T-helper 2 cell (primary cell): ENCODE measurements at places on chromosomes 12 and 14.

DNA sequence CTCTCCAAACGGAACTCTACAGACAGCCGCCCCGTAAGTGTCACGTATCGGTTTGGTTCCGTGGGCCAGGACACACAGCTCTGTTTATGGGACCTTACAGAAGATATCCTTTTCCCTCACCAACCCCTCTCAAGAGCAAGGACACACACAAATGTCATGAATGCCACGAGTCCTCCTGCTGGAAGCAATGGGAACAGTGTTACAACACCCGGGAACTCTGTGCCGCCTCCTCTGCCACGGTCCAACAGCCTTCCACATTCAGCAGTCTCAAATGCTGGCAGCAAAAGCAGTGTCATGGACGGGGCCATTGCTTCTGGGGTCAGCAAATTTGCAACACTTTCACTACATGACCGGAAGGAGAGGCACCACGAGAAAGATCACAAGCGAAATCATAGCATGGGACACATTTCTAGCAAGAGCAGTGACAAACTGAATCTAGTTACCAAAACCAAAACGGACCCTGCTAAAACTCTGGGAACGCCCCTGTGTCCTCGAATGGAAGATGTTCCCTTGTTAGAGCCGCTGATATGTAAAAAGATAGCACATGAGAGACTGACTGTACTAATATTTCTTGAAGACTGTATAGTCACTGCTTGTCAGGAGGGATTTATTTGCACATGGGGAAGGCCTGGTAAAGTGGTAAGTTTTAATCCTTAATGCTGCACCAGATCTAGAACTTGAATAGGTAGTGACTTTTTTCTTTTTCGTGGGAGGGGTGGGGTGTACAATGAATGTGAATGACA, 69.7 kb downstream of the WDR20 start:
- DNase-seq, result no peak

GRCh38 chr14:22850944-22851764, 14.8 kb downstream of the MMP14 start:
- DNase-seq, result peak; percentile 40

DNA sequence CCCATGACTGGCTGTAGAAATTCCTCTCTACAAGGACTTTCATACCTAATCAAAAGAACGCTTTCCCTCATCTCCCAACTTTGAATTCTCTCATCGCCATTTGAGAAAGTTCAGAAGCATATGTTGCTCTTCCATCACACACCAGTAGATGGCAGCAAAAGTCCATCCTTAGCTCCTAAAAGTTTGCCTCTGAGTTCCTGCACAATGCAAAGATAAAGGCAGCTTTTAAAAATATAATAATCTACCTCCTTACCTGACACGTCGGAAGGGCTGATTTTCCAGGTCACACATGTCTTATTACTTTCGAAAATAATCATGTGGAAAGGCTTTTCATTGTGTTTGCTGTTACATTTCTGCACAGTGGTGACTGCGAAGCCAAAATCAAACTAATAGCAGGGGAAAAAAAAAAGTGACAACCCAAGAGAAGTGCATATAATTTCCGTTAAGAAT, 456.7 kb upstream of the SEL1L start:
- peak; percentile 34 for DNase-seq

- DNase-seq, result no peak
Measured at GRCh38 chr12:32843528-32844095, 53.0 kb downstream of the PKP2 start.

DNA sequence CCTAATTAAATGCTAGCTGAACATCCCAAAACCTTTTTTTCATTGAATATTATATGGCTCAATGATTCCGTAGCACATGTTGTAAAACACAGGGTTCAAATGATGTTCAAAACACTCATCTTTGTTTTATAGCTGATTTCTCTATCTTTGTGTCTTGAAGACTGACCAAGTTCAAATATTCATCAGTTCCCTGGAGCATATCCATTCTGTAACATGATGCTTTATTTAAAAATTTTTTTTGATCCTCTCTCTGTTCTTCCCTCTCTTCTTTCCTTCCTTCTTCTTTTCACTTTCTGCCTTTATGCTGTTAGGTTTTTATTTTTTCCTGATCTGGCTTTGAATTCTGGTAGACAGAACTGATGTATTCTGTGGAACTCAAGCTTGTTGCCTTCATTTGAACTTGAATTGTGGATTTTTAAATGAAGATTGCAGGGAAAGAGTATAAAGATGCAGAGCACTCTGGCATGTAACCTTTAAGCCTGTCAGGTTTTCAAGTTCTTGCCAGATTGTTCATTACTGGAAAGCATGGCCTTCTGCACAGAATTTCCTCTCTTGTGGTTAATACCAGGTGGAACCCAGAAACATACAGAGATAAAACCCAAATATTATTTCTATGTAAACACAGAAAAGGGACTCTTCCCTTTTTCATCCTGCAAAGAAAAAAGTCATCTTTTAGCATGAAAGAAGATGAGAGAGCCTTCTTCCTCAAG, 39.5 kb downstream of the PROX2 start:
- no peak for DNase-seq

DNA sequence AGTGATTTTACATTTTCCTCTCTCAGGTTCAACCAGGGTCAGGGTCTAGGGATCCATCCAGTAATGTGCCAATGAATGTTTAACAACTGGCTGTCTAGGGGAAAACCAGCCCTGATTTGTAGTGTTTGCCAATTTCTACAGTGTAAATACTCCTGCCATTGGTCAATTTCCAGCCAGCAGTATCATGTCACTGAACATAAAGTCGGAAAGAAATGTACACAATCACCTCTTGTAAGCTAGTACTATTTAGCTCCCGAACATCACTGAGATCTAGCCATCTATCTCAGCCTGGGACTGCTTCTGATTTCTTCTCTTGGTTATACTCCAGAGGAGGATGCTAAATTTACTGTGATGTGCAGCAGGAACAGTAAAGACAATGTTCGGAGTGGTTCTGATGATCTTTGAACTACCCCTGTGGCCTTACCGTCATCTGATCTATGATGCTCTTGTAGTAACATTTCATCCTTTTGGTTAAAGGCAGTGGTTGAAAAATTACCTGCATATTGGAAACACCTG, 36.7 kb upstream of the EGLN3 start:
- DNase-seq, result no peak

GRCh38 chr12:34219046-34219770, 196.9 kb downstream of the ALG10 start:
- DNase-seq, result no peak

GRCh38 chr14:20820063-20820904, 17.6 kb upstream of the RNASE1 start:
- no peak for DNase-seq

DNA sequence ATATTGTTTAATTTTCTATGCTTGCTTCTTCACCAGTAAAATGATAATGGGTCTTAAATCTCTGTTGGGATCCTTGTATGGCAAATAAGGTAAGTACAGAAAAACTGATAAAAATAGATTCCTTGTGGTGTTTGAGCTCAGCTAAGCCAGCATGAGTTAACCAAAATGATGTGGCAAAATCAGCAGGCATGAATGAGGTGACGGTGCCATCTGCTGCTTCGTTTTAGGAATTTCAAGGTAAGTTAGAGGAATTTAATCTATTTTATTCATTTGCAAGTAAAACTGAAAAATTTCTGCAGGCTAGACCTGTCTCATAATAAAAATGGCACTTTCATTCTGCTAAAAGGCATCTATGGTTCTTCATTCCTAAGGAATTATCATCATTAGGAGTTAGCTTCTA, 10.0 kb upstream of the CLEC7A start:
- DNase-seq, result no peak
